NCI-H2171 treated with DMSO at 0.1 percent for 48 hours (cell line): ENCODE measurements at places on chromosomes 2 and 18.

DNA sequence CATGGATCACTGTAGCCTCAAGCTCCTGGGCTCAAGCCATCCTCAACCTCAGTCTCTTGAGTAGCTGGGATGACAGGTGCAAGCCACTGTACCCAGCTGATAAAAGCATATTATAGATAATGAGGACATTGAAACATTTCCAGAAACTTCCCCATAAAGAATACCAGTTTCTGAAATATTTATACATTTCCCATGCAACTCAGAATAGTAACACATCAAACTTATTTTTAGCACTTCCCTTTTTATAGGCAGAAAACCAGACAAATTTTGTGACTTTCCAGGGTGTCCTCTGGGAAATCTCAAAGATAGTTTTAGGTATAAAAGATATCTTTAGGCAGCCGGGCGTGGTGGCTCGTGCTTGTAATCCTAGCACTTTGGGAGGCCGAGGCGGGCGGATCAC lies 25.1 kb upstream of the DPYSL5 start:
- DNase-seq = no peak

DNA sequence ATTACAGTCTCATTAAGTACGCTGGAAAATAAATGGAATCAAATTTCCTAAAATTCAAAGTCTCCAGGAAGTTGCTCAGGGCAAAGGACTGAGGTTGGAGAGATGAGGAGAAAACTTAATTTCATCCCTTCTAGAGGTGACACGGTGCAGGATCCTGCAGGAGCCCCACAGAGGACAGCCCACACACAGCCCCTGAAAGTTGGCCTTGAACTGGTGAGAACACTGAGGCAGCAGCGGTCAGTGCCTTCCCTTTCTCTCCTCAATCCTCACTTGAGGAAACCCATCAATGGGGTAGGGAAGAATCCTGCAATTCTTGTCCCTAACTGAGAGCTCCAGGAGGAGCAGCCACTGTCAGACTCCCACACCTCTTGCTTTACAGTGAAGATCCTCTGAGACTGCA lies 37.5 kb downstream of the LOXHD1 start:
- DNase-seq = no peak

DNA sequence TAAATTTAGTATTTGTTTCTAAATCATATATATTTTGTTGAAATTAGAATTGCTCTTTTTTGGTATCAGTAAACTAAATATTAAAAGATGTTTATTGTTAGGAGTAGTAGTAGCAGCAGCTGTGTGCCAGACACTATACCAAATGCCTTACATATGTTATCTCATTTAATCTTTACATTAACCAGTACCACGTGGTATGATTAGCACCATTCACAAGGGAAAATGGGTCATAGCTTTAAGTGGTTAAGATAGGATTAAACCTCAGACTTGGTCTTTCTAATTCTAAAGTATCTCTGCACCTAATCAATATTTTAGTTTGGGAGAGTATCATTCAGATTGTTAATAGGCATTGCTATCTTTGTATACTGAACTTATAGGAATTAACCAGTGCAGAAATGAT lies 29.0 kb downstream of the PSMD14 start:
- no peak for DNase-seq

- no peak for DNase-seq
These were observed 921.2 kb upstream of the LRRTM1 start for GRCh38 chr2:81225756-81226155.

DNA sequence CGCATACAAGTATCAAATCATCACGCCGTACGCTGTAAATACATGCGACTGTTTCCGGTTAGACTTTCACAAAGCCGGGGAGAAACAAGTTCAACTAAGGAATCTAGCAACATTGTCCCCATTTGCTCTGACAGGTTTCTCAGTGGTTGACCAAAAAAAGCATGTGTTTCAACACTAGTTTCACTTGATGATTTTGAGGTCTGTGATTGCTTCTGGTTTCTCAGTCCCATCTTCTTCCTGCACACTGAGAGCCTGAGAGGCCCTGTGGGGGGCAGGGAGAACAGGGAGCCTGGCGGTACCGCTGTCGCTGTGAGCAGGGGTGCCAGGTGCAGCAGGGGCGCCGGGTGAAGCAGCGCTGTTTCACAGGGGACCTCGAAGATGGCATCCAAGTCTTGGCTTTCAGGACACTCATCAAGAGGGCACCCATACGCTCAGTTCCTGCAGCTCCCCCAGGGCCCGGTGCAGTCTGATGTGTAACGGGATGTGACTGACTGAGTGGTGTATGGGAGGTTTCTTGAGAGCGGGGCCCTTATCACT lies 270.9 kb downstream of the TWIST2 start:
- DNase-seq = no peak

GRCh38 chr18:52903857-52904256 lies 563.9 kb downstream of the DCC start:
- DNase-seq = peak; percentile 26
